ENCODE measurements at places on chromosomes 11 and 22.

DNA sequence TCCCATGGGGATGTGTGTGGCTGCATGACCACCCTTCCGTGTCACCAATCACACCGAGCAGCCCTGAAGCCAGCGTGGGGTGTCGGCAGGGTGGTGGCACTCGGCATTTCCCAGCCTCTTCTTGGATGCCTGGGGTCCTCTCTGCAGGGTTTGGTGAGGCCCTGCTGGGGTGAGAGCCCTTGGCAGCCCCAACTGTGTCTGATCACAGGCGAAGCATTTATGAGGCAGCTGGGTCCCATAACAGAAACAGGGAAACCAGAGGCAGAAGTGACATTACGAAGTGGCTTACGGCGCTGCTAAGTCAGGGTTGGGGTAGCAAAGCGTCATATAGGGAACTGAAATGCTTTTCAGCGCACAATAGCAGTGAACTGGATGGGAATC lies 92.3 kb upstream of the SEPTIN5 start:
- no peak for DNase-seq

- peak; percentile 24 for DNase-seq
Observed at GRCh38 chr11:102256251-102256650, 61.0 kb upstream of the BIRC3 start.

DNA sequence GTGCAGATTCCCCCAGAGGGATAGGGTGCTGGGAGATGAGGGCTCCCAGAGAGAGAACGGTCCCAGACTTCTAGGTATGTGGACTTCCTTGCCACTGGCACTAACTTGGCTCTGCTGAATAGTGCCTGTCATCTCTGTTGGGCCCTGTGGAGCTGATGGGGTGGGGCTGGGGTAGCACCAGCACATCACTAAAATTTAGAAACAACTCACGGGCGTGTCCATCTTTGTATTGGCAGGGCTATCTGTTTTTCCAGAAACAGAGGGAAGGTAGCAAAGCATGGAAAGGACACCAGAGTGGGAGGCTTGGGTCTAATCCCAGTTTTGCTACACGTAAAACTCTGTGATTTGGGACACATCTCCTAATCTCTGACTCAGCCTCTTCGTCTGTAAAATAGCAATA lies 25.8 kb downstream of the SWAP70 start:
- no peak for DNase-seq

- DNase-seq, result no peak
Observed at GRCh38 chr11:6526411-6527135, 29.5 kb downstream of the DNHD1 start.

GRCh38 chr11:116412118-116412889 lies 360.5 kb downstream of the BUD13 start:
- DNase-seq, result no peak

- DNase-seq, result no peak
Observed at GRCh38 chr11:66860449-66860831, 3.6 kb downstream of the LRFN4 start.

- no peak for DNase-seq
Observed at GRCh38 chr22:38852522-38852921, 8.7 kb upstream of the NPTXR start.

DNA sequence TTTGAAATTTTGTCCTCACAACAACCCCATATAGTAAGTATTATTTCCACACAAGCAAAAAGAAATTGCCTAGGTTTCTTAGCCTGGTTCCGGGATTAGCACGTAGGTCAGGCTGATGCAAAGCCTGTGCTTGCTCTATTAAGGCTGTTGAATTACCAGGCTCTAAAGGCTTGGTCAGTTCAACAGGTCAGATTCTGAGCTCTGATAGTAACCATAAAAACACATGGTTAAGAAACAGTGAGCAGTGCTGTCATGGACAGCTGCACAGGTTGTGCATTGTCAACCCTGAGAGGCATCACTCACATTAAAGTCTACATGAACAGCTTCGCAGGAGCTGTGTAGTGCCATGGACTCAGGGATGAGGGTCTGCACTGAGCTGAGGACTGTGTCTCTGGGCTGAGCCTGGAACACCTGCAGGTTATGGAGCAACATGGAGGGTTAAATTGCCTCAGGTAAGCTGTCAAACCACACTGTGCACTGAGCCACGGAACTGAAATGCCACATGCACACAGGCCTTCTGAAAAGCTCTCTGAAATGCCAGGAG lies 98.0 kb downstream of the PIWIL4 start:
- no peak for DNase-seq

DNA sequence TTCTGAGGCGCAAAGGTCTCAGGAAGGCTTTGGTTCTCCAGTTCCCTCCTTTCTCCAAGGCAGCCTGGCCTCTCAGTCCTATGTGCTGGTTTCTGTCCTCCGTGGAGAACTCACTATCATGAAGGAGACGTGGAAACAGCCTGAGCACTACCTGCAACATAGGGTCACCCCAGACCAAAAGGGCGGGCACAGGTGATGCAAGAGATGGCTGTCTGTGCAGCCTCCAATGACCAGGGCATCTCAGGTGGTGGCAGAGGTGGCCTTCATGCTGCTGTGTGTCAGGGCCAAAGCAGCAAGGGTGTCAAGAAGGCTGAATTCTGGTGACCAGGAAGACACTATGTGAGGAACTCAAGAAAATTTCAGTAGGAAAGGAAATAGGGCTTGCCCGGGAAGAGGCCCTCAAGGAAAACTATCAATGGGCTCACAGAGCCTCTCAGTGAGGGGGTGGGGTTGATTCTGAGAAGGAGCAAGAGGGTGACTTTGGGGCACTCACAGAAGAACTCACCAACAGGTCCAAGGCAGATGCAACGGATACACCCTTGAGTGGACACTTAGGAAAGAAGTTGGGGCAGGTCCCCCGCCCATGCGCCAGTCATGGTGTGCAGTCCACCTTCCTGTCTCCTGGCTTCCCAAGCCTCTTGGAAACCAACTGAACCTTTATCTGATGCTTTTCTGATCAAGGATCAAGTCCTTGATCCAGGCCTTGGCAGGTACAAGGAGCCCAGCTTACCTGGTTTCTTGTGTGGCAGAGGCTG lies 212.3 kb upstream of the B3GAT1 start:
- no peak for DNase-seq

- peak; percentile 75 for DNase-seq
Observed at GRCh38 chr11:68120273-68121066, 718 bp downstream of the CHKA start.

GRCh38 chr11:64810891-64811272 lies 531 bp upstream of the MEN1 start:
- no peak for DNase-seq

DNA sequence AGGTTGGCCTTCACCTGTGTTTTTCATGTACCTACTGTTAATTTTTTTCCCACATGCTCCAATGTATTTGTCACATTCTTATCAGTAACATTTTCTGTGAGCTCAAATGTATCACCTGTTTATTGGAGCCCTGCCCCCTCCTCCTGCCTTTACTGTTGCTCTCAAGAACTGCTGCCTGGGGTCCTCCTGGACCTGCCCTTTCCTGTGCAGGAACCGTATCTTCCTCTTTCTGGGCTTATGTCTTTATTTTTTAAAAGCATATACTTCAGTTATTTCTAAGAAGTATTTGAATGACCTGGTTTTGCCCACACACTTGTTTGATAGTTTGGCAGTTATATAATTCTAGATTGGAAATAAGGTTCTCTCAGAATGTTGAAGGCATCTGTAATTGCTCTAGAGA lies 5.9 kb downstream of the FAM118B start:
- no peak for DNase-seq

GRCh38 chr22:42343121-42343454 lies 72.6 kb upstream of the TCF20 start:
- peak; percentile 43 for DNase-seq

- no peak for DNase-seq
Observed at GRCh38 chr11:8788616-8789015, 106.0 kb downstream of the RPL27A start.

DNA sequence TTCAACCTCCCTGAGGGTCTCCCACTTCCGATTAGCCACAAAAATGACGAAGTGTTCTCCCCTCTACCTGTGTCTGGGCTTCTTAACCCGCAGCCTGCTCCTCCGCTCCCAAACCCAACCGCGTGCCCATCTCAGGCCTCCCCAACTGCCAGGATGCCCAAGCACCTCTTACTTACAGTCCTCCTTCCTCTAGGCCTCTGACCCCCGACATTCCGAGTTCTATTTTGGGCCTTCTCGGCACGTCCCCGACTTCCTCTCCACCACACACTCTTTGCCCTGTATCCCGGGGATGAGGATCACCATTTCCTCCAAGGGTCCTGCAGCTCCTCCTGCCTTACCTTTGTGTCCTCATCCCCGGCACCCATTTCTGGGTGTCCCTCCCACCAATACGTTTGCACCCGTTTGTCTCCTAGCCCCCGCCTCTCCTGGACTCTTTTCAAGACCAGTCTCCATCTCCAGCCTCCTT lies 388 bp upstream of the MUS81 start:
- DNase-seq, result no peak

GRCh38 chr11:44950031-44950624 lies 555 bp downstream of the TP53I11 start:
- peak; percentile 28 for DNase-seq

- no peak for DNase-seq
Observed at GRCh38 chr22:29112121-29112520, 39.3 kb downstream of the KREMEN1 start.

GRCh38 chr11:121887976-121888557 lies 227.9 kb downstream of the BLID start:
- no peak for DNase-seq

DNA sequence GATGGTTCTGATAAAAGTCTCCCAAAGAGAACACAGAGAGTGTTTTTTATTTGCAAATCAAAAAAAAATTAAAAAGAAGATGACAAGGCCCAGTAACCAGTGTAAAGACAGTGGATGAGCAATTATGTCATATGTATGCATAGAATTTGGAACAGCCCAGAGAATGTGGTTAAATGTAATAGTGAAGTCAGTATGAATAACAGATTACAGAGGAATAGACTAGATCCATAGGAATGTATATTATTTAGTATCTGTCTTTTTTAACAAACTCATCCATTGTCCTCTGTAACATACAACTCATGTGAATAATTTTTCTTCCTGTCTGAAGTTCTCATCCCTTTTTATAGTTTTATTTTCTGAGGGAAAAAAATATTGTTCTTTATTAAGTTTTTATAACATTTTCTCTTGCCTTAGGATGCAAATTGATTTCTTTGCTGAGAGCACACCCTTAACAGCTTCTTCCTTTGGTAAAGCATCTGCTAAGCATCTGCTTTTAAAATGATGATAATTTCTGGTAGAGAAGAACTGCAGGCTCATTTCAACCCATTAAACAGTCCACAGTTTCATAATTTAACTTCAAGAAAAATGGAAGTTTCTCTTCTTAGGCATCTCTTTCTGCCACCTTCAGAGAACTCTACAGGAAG lies 266.5 kb upstream of the MTNR1B start:
- no peak for DNase-seq

All from BE2C (cell line).